ENCODE measurements at places on chromosomes 5 and 9.
A peak's percentile ranks its signal among the peaks of the same experiment; 100 is the strongest.

DNA sequence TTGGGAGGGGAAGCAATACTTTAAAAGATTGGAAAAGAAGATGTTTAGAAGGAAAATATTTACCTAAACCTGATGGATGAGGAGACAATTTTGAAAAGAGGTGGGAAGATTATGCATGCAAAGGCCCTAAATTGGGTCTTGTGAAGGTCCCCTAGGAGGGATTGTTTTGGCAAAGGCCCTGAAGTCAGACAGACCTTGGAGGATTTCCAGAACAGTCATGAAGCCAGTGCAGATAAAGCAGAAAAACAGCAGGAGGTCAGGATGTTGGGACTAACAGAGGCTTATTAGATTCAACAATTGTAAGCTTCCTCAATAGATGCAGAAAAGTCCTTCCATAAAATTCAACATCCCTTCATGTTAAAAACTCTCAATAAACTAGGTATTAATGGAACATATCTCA is 361.0 kb upstream of the CDH6 start:
- H3K4me3 ChIP-seq, result no peak overlapping the region
- no peaks in the 10 kb centered on the region for H3K27me3 ChIP-seq
- H3K4me1 ChIP-seq, result no peaks in the 10 kb centered on the region
- DNase-seq, result no peak
- H3K27ac ChIP-seq, result no peak overlapping the region

- H3K27ac ChIP-seq, result no peak overlapping the region
- no peaks in the 10 kb centered on the region for H3K36me3 ChIP-seq
- no peaks in the 10 kb centered on the region for H3K27me3 ChIP-seq
- no peak for DNase-seq
- H3K4me3 ChIP-seq, result no peak overlapping the region
- no peaks in the 10 kb centered on the region for H3K4me1 ChIP-seq
Measured at GRCh38 chr9:31393240-31393639, 991.2 kb upstream of the ACO1 start.

DNA sequence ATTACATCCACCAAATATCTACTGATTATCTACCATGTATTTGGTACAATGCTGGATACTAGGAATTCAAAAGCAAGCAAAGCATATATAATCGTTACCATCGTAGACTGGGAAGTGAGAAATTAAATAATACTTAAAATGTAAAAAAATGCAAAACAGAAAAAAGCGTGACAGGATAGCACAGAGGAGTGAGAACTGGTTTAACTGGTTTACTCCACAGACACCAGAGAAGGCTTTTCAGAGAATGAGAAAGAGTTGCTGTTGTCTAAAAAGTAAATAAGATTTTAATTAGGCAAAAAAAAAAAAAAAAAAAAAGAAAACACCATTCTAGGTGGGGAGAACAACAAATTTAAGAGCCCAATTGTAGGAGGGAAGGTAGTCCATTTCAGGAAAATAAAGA is 657.9 kb upstream of the ST8SIA4 start:
- no peak overlapping the region for H3K4me3 ChIP-seq
- no peaks in the 10 kb centered on the region for H3K4me1 ChIP-seq
- H3K27me3 ChIP-seq, result no peaks in the 10 kb centered on the region
- no peaks in the 10 kb centered on the region for H3K36me3 ChIP-seq

- peaks cover 8% of the 10 kb centered on the region for H3K4me1 ChIP-seq
- no peaks in the 10 kb centered on the region for H3K27me3 ChIP-seq
- no peaks in the 10 kb centered on the region for H3K36me3 ChIP-seq
- DNase-seq, result peak; percentile 93
- H3K4me3 ChIP-seq, result peak within 1 kb of the TSS; percentile 91
Measured at GRCh38 chr5:123036391-123037103, at the start of gene PPIC. Gene PPIC (minus strand): TSS chr5:123036725. CDS start chr5:123036625, 100 bp downstream.

DNA sequence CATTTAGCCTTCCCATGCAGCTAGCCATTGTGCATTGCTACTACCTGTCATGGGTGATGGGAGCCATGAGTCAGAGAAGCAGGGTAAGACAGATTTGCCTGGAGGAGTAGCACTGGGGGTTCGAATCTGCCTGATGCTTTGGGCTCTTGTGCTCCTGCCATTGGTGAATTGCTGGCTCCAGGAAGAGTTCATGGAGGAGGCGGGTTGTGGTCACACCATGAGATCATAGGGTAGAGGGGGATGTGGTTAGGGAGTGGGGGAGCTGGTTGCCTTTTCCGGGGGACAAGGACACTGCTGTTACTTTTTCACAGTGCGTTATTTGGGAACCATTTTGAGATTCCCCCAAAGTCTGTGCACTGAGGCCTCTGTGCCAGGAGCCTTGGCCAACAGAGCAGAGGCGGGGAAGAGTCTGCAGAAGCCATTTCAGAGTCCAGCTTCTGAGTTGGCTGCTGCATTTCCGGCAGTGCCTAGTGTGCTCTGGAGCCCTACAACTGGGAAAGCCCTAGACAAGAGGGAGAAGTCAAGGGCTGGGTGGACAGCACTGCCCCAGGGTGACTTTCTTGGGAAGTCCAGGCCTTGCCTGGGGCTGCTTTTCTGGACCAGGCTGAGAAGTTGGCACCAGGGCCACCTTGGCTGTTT is 6.2 kb downstream of the ANGPTL2 start:
- no peak overlapping the region for H3K4me3 ChIP-seq
- peaks cover 34% of the 10 kb centered on the region for H3K36me3 ChIP-seq
- no peaks in the 10 kb centered on the region for H3K27me3 ChIP-seq
- DNase-seq, result no peak
- H3K27ac ChIP-seq, result peak overlapping the region; percentile 92
- peaks cover 82% of the 10 kb centered on the region for H3K4me1 ChIP-seq

DNA sequence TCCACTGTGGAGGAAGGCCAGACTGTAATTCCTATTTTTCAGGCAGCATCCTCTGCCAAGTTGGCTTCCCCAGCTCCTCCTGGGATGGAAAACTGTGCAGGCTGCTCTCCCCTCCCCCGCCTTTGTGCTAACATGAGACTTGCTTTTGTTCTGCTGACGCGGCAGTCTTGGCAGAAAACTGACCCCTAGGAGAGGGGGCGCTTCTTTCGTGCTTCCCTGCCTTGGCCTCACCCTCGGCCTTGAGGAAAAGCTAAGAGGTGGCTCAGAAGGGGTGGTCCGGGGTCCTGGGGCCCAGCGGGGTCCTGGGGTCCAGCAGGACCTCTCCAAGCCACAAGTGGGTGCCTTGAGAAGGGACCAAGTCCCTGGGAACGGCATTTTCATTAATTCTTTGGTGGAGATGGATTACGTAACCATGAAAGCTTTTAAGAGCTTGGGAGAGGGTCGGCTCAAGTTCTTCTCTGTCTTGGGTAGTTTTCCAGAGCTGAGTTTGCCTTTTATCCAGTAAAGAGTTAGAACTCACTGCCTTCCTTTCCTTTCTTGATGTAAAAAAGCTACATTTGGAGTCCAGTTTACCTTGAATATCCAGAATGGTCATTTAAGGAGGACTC is 51.0 kb downstream of the SH3PXD2B start:
- peak overlapping the region; percentile 62 for H3K27ac ChIP-seq
- DNase-seq, result peak; percentile 83
- no peaks in the 10 kb centered on the region for H3K36me3 ChIP-seq
- peaks cover 4% of the 10 kb centered on the region for H3K4me1 ChIP-seq
- no peak overlapping the region for H3K4me3 ChIP-seq

DNA sequence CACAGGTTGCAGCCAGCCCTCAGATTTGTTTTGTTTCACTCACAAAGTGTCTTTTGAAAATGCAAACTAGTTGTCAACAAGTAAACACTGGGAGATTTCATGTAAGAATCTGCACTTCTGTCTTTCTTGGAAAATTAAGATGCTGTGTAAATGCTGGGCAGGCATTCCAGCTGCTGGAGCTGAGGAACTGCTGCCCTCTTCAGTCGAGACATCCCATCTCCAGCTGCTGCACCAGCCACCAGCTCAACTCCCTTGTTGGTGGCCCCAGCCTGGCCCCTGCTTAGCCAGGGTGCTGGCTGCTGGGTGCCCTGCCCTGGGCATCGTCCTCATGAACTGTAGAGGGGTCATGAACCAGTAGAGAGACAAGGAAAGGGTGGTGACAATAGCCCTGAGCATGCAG is 33.1 kb upstream of the AFAP1L1 start:
- H3K4me1 ChIP-seq, result no peaks in the 10 kb centered on the region
- H3K27me3 ChIP-seq, result no peaks in the 10 kb centered on the region
- H3K27ac ChIP-seq, result no peak overlapping the region
- no peak overlapping the region for H3K4me3 ChIP-seq
- peaks cover 86% of the 10 kb centered on the region for H3K36me3 ChIP-seq
- no peak for DNase-seq

DNA sequence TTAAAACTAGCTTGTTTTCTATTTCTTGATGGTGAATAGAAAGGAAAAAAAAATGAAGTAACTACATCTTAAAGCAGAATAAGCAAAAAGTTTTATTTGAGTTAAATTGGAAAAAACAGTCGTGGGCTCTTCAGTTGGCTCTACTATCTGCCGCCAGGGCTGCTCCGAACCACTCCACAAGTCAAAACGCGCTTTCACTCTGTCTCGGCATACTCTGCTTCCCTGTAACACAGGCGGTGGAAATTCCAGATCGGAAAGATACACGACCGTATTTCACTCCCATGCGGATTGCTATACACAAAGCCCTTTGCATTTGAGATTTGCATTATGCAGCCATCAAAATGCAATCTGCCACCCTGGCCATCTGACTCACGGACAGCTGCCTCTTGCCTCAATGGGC is 505.6 kb downstream of the IRX1 start:
- H3K4me1 ChIP-seq, result no peaks in the 10 kb centered on the region
- no peak overlapping the region for H3K27ac ChIP-seq
- H3K27me3 ChIP-seq, result no peaks in the 10 kb centered on the region

DNA sequence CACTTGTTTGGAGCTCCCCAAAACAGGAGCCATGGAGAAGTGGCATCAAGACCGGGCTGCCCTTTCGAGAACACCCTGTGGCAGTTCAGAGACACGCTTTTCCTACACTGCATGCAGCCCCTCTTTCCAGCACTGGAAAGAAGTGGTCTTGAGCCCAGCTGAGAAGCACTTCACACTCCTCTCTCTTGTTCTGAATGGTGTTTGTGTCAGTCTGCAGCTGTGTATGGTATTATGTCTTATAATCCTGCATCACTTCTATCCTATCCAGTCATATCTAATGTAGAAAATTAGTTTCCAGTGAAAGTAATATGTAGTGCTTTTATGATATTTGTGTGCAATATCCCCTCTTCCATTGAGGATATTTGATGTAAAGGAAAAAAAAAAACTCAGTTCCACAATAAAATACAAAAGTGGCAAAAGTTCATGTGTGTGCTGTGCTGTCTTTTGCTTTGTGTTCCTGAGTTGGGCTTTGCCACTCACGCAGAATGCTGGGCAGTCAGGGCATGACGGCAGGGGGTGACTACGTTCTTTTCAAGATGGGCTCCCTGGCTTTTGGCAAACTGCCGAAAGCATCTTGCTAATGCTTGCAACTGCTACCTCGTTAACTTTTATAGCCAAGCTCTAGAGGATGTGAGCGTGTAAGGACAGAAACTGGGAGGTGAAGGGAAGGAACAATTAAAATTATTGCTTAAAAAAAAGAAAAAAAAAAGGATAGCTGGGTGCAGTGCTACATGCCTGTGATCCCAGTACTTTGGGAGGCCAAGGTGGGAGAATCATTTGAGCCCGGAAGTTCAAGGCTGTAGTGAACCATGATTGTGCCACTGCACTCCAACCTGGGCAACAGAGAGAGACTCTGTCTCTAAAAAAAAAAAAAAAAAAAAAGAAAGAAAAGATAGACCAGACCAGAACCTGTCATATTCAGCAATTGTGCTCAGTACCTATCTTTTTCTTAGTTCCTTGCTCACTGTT is 102.2 kb downstream of the MAP1B start:
- no peaks in the 10 kb centered on the region for H3K27me3 ChIP-seq
- H3K36me3 ChIP-seq, result no peaks in the 10 kb centered on the region
- no peak for DNase-seq
- H3K4me3 ChIP-seq, result no peak overlapping the region
- no peaks in the 10 kb centered on the region for H3K4me1 ChIP-seq

DNA sequence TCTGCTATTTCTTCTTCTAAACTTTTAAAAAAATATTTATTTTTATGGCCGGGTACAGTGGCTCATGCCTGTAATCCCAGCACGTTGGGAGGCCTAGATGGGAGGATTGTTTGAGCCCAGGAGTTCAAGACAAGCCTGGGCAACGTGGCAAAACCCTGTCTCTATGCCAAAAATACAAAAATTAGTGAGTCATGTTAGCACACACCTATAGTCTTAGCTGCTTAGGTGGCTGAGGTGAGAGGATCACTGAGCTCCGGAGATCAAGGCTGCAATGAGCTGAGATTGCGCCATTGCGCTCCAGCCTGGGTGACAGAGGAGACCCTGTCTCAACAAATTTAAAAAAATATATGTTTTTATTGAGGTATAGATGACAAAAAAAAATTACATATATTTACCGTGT is 5.6 kb downstream of the AP3S1 start:
- no peak overlapping the region for H3K4me3 ChIP-seq
- H3K36me3 ChIP-seq, result no peaks in the 10 kb centered on the region
- DNase-seq, result no peak

GRCh38 chr5:45623832-45624231 is 72.3 kb downstream of the HCN1 start:
- H3K4me1 ChIP-seq, result no peaks in the 10 kb centered on the region
- H3K27ac ChIP-seq, result no peak overlapping the region
- no peak overlapping the region for H3K4me3 ChIP-seq
- DNase-seq, result no peak
- no peaks in the 10 kb centered on the region for H3K36me3 ChIP-seq

GRCh38 chr5:164742025-164742424 is 1236.6 kb downstream of the MAT2B start:
- no peaks in the 10 kb centered on the region for H3K36me3 ChIP-seq
- no peaks in the 10 kb centered on the region for H3K4me1 ChIP-seq
- H3K4me3 ChIP-seq, result no peak overlapping the region
- no peaks in the 10 kb centered on the region for H3K27me3 ChIP-seq

DNA sequence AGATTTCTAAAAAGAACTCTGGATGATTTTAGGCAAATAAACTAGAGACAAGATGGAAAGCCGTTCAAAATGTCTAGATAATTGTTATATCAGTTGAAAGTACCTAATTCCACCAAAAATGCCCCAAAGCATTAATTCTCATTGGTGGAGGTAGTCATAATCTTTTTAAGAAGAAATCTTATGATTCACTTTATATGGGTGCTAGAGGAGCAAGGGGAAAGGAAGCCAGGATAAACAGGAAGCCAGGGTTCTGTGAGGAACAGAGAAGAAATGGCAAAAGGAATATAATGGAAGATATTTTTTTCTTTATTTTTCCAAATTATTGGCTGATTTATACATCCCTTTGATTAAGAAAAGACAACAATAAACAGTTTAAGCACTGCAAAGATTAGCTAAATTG is 7.8 kb downstream of the YIPF5 start:
- H3K4me1 ChIP-seq, result no peaks in the 10 kb centered on the region
- no peak overlapping the region for H3K27ac ChIP-seq
- no peak for DNase-seq
- no peaks in the 10 kb centered on the region for H3K27me3 ChIP-seq

- H3K4me1 ChIP-seq, result peaks cover 26% of the 10 kb centered on the region
- no peak overlapping the region for H3K4me3 ChIP-seq
- no peaks in the 10 kb centered on the region for H3K27me3 ChIP-seq
Measured at GRCh38 chr9:7169717-7170389, 412.1 kb downstream of the KDM4C start.

Data from psoas muscle (tissue), 8 donors.